Karpas-422 (cell line): ENCODE measurements at places on chromosomes 3 and 15. TPM values are rescaled to one million over a fixed set of nuclear protein-coding genes. Genes with fewer than 3 reads are reported as not detected.

- no peak for DNase-seq
Measured at GRCh38 chr15:96392380-96393208, 62.1 kb downstream of the NR2F2 start.

C2CD4A gene
- not detected in 2 replicates for total RNA-seq

DNA sequence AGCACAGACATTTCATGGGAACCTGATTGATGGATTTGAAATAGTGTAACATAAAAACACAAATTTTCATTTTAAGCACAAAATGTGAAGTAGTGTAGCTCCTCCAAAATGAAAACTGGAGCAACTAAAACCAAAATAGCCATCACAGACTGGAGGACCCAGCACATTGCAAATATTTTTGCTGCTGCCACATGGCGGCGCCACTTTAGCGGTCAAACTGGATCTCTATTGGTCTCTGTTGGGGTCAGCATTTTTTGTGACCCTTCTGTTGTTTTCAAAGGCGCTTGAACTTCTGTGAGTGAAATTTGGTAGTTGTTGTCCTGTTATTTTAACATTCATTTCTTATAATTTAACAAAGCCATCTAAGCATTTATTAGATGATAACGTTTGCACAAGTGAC, 259.9 kb downstream of the IL20RB start:
- DNase-seq = no peak

- DNase-seq = no peak
Measured at GRCh38 chr15:31483053-31483985, 156.7 kb downstream of the KLF13 start.

- DNase-seq = no peak
Measured at GRCh38 chr15:39061952-39062464, 497.4 kb upstream of the RASGRP1 start.

AADACL2 gene
- total RNA-seq = not detected in 2 replicates
